ENCODE measurements at places on chromosomes 7 and 10.

DNA sequence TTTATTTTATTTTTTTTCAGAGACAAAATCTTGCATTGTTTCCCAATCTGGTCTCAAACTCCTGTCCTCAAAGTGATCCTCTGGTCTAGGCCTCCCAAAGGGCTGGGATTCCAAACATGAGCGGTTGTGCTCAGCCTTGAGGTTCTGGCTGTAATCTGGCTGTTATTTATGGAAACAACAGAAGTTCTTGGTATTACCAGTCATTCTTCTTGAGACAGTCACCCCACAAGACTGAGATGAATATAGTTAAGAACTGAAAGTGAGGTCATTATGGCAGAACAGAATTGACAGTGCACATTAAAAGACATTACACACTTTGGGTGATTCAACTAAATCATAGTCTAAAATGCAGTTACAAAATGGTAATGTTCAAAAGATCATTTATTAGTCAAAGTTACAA lies 719.5 kb downstream of the ZWINT start:
- no peak for DNase-seq

GRCh38 chr10:32141018-32141807 lies 85.0 kb upstream of the KIF5B start:
- DNase-seq = no peak

DNA sequence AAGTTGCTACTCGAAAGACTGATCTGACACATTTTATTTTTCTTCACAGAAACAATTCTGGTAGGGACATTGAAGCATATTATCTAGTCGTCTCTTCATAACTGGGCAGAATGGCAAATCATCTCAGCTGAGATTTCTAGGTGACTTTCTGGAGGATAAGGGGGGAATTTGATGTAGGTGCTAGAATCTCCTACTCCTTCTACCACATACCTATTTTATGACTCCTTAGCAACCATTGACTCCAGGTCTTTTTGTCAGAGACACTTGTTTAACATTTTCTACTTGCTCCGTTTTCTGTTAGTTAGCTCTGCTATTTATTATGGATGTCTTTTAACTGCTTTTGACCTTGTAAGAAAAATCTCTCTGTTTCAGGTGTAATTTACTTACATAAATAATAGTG lies 380.9 kb upstream of the SEMA3C start:
- no peak for DNase-seq

GRCh38 chr7:143258831-143259230 lies 4.4 kb upstream of the GSTK1 start:
- DNase-seq = no peak

GRCh38 chr7:85693326-85693725 lies 506.5 kb upstream of the SEMA3D start:
- DNase-seq = no peak

- DNase-seq = no peak
Observed at GRCh38 chr10:33638891-33639290, 304.4 kb upstream of the NRP1 start.

DNA sequence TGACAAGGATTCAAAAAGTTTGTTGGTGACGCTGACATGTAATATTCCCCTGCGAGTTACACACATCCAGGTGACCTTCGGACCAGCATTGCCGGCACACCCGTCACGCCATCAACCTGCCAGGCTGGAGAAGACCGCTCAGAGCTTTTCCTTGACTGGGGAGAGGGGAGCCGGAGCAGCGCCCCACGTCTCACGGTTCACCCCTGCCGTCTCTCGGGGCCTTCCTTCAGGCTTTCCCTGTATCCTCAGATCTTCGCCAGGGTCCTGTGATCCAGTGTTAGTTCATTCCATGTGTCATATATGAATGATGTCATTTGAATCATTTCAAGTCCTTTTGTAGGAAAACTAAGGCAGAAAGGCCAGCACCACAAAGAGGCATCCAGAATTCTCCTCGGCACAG lies 127.8 kb downstream of the MGMT start:
- no peak for DNase-seq

GRCh38 chr7:140867467-140868462 lies 57.0 kb downstream of the BRAF start:
- no peak for DNase-seq

- DNase-seq = no peak
Observed at GRCh38 chr7:138374119-138374693, 85.9 kb upstream of the TRIM24 start.

GRCh38 chr10:29326886-29327745 lies 38.2 kb downstream of the LYZL1 start:
- no peak for DNase-seq

GRCh38 chr10:59698326-59698725 lies 11.3 kb downstream of the SLC16A9 start:
- no peak for DNase-seq

- no peak for DNase-seq
Observed at GRCh38 chr7:31337002-31337565, 3.4 kb downstream of the NEUROD6 start.

- no peak for DNase-seq
Observed at GRCh38 chr7:117871778-117872538, 1.3 kb downstream of the CTTNBP2 start.

- DNase-seq = no peak
Observed at GRCh38 chr10:132918617-132919373, 23.6 kb downstream of the CFAP46 start.

DNA sequence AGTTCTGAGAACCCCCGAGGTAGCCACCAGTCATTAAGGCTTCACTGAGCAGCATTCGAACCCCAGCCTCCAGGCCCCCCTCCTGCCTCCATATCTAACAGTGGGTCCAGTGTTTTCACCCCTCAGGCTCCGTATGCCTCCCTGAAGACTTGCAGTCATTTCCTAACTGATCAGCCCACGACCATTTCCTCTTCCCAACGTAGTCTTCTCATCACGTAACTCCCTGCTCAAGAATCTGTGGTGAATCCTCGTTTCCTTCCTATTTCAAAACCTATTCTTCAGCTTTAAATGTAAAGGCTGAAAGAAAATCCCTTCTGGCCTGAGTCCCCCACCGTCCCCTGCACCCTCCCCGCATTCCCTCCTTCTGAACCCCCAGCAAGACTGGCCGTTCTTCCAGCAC lies 21.1 kb downstream of the FRMD4A start:
- no peak for DNase-seq

- no peak for DNase-seq
Observed at GRCh38 chr10:28094121-28094520, 95.2 kb upstream of the ODAD2 start.

DNA sequence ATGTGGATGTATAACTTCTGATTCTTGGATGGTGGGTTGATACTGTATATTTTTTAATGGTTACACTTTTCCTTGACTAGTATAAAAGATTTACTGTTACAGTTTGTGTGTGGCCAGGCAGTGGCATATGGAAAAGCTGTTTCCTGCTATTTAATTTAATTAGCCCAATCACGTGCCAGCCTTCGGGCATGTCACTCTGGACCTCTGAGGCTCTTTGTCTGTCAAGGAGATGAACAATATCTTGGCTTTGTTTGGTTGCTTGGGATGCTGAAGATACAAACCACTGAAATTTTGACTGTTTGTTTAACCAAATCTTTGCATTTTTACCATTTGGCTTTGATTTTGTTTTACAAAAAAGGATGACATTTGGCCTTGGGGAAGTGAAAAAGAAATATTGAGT lies 185.0 kb downstream of the HDAC9 start:
- DNase-seq = no peak

DNA sequence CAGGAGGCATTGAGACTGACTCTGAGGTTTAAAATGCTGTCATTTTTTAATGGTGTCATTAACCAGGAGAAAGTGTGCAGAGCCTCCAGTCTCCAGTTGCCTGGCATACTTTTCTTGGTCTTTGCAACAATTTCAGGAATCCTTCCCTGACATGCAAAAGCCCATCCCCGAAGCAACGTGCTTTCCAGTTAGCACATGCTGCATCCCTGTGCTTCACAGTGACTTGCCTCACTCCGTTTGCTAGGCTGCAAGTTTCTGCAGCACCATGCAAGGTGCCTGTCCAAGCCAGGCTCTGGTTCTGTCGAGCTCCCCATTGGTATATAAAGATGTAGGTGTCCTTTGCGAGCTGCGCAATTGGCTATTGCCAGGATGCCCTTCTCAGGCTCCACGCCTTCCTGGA lies 135.0 kb downstream of the GALNT17 start:
- DNase-seq = no peak

DNA sequence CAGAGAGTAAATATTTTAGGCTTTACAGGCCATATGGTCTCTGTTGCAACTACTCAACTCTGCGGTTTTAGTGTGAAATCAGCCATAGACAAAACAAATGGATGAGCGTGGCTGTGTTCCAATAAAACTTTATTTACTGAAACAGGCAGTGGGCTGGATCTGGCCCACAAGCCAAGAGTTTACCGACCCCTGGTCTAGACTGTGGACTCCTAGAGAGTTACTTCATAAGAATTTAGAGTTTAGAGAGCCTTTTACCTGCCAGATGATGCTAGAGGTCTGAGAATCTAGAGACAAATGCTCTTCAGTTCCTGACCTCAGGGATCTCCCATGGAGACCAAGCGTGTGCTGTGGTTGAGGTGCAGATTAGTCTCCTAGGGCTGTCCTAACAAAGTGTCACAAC lies 174.8 kb downstream of the PTEN start:
- peak; percentile 56 for DNase-seq

GRCh38 chr10:25257646-25258045 lies 82.8 kb downstream of the GPR158 start:
- DNase-seq = no peak

DNA sequence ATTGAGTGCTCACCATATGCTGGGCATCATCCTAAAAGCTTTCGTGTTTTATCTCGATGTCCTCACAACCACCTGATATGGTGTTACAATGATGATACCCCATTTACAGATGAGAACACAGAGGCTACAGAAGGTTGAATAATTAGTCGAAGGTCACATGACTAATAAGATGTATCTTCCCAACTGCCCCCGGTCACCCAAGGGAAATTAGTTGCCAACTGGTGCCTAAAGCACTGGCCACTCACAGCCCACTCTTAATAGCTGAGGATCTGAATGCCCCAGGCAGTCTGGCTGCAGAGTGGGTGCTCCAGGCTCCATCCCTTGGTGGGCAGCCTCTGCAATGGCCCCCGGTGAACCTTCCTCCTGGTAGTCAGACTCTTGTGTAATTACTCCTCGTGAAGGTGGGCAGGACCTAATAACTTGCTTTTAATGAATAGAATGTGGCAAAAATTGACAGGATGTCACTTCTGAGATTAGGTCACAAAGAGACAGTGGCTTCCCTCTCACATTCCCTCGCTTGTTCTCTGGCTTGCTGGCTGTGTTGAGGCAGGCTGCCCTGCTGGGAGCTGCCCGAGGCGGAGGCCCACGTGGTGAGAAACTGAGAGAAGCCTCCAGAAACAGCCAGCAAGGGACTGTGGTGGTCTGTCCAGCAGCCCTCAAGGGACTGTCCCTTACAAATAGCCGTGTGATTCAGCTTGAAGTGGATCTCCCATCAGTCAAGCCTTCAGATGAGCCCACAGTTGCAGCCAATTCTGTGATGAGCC lies 109.4 kb downstream of the ARHGAP22 start:
- no peak for DNase-seq

- no peak for DNase-seq
Observed at GRCh38 chr10:114283091-114283490, 44.0 kb downstream of the VWA2 start.

GRCh38 chr10:16521311-16522016 lies at the start of gene C1QL3:
Gene C1QL3 (minus strand): TSS chr10:16521879. CDS start chr10:16521065, 814 bp downstream.
- DNase-seq = no peak

DNA sequence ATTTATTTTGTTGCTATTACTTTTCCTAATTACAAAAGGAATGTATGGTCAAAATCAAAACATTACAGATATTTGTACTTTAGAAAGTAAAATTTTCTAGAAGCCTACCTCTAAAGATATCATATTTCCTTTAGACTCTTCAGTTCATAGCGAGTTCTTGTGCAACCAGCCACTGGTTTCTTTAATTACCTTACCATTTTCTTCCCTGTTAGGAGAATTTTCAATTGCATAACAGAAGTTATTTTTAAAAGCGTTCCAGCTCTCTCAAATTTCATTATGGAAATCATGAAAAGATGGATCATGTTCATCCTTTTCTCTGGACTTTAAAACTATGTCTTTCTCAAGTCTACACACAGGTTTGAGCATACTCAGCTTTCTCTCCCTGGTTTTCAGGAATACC lies 5.0 kb upstream of the TRUB1 start:
- DNase-seq = no peak

DNA sequence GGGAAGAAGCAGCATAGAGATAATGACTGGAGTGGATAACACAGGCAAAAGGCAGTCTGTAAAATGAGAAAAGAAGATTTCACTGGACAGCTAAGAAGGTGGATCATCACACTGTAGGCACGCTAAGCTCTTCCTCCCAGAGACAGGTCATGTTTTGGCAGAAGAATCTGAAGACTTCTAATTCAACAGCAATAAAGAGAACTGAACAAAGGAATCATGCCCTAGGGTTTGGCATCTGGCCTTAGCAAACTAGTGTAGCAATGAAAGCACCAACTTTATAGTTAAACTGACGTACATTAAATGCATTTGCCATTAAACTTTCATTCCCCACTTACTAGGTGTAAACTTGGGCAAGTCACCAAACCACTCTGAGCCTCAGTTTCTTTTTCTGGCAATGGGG lies 84.4 kb upstream of the SEM1 start:
- DNase-seq = no peak

GRCh38 chr10:19263262-19263661 lies 214.7 kb downstream of the MALRD1 start:
- no peak for DNase-seq

GRCh38 chr7:158655931-158656441 lies 48.6 kb downstream of the NCAPG2 start:
- no peak for DNase-seq

GRCh38 chr10:5234106-5234860 lies 37.6 kb downstream of the AKR1C4 start:
- DNase-seq = peak; percentile 45

DNA sequence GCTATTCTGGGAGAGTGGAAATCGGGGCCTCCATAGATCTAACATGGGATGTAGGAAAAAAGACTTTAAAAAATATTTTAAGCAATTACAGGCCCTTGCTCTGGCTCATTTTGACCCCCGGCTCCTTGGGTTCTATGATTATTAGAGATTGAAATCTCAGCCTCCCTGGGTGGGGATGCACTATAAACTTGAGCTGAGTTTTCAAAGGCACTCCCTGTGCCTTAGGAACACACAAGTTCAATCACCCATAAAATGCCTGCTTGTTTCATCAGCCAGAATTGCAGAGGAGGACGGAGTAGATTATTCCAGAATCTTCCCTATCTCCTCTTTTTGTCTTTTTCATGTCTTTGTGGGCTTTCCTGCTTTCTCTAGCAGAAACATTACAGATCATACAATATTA lies 145.4 kb downstream of the CUBN start:
- DNase-seq = no peak

GRCh38 chr10:110356628-110357245 lies 52.0 kb upstream of the SMNDC1 start:
- no peak for DNase-seq

- DNase-seq = no peak
Observed at GRCh38 chr10:81472927-81473470, 402.0 kb upstream of the NRG3 start.

DNA sequence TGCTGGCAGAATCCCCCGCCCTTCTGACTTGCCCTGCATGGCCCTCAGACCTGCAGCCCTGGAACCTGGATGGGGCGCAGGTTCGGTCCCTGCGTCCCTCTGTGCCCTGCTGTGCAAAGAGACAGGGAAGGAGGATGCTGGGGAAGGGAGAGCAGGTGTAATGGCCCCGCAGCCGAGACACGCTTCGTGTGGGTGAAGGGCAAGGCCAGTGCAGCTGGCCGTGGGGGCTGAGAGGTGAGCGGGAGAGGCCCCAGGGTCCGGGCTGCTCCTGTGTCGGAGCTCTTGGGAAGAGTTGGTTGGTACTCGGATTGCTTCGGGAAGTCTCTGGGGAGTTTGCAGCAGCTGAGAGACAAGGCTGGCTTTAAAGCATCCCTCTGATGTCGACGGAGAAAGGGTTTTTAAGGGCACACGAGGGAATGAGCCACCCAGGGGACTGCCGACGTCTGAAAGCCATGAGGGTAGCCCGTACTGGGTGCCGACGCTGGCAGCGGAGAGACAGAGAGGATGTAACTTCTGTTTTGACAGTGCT lies 6.5 kb downstream of the ELFN1 start:
- DNase-seq = no peak
